ENCODE measurements at places on chromosomes 6 and 20.

GRCh38 chr6:5619249-5619648 lies 357.9 kb downstream of the FARS2 start:
- DNase-seq, result peak; percentile 26

- no peak for DNase-seq
Observed at GRCh38 chr20:1166948-1167720, 17.6 kb downstream of the TMEM74B start.

DNA sequence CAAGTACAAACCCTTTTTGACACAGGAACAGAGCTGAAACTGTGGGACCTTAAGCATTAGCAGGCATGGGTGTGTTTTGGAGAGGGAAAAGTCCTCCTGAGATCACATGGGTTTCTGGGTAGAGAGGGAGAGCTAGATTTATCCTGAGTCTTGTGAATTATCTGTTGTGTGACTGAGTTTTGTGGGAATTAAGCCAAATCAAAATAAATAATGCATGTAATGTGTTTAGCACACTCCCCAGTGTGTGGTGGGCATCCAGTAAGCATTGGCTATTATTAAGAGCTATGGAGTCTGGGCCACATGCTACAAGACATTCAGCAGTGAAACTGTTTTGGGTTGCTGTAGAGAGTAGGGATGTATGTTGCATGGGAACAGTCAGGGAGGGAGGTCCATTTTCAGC lies 75.3 kb upstream of the JAG1 start:
- no peak for DNase-seq

DNA sequence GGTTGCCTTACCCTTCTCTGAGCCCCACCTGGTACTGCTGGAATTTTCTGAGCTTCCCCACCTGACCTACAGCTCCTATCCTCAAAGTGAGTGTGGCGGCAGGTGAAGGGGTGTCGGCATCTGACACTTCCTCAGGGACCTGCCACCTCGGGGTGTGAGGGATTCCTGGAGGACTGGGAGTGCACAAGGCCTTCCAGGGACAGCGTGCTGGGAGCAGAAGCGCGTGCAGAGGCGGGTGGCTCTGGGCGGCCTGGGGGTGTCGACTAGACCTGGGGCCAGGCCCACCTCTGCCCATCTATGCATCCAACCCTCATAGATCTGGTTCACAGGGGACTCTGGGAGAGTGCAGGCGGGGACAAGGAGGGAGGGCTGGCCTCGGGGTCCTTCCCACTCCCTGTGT lies 7.8 kb downstream of the DLGAP4 start:
- no peak for DNase-seq

DNA sequence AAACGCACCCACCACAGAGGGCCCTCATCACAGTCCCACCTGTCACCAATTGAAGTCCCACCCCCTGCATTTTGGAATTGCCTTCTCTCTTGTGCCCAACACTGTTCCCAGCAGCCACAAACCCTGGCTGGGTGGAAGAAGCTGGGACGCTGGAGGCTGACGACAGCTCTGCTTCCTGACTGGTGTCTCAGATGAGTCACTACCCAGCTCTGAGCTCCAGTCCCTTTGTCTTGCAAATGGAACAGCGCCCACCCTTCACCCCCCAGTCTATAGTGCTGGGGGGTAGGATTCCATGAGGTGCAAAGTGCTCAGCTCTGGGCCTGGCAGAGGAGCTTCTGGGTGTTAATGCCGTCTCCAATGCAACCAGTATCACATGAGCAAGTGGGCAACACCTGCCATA lies 85.3 kb downstream of the DLGAP4 start:
- DNase-seq, result no peak

GRCh38 chr20:21569586-21569985 lies 55.7 kb upstream of the NKX2-2 start:
- DNase-seq, result no peak

DNA sequence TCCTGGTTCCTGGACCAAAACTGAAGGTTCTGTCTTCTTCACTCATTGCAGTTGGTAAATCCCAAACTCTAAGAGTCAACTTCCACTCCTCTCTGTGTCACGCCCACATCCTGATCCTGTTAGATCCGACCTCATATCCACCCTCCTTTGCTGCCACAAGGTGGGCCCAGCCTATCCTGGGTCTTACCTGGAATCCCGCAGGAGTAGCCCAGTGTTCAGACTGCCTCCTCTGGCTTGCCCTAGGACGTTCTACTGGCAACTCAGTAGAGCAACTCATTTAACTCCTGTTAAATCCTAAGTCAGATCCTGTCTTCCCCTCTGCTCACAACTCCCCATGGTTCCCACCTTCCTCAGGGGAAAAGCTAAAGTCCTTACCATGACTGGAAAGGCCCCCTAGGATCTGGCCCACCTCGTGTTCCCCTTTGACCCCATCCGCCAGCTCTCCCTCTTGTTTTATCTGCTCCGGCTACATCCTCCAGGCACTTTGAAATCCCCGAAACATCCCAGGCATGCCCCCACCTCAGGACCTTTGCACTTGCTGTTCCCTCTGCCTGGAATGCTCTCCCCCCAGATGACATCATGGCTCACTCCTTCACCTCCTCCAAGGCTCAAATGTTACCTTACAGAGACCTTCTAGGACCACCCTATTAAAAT lies 43.9 kb downstream of the TFEB start:
- DNase-seq, result no peak

DNA sequence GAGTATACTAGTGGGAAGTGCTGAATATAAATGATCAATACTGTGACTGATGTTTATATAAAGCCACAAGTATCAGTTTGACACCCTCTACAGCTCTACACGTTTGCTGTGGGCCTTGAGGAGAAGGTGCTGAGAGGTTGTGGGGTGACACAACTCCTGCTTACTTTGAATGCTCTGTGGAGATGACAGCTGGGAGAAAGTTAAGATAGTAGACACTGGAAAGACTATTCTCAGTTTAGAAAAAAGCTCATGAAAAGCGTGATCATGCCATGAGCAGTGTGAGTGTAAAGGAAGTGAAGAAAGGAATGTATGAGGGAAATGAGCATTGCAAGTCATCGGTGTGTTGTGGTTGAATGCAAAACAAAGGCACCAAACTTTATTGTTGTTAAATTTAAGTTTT lies 215.8 kb downstream of the UTRN start:
- DNase-seq, result no peak

DNA sequence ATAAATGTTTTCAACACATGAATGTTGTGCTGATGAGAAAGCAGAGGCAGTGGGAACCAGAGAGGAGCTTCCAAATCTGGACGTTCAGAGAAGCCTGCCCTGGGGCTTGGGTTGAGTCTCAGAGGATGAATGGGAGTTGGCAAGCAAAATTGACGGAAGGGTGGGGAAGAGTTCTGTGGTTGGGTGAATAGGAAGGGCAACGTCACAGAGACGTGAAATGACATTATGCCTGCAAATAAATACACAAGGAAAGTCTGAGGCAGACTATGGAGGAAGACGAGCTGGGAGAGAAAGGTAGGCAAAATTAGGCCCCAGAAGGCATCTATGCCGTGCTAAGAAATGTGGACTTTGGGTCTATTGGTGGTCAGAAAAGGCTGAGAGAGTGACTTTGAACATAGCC lies 25.2 kb upstream of the SGK1 start:
- DNase-seq, result no peak

DNA sequence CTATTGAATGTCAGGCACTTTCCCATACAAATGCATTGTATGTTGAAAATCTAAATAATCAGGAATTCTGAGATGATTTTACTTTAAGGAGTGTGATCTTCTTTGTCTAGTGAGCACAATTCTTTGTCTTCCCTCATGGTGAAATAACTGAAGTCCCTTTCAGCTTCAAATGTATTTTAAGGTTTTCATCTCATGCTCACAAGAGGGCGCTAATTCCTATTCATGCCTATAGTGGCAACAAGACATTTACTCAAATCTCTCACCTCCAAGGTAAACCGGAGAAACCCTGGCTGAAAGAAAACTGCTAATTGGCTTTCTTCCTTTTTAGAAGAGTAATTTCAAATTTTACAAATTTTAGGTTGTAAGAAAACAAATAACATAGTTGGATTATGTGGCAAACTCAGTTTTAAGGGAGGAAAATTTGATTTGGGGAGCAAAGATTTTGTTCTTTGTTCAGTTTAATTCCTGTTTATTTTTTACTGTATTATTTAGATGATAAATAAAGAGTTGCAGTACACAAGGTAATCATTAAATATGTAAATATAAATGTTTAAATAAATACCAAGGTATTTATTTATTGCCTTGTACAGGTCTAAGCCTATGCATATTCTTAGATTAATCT lies 69.1 kb downstream of the SLC35F1 start:
- DNase-seq, result no peak

GRCh38 chr20:25053255-25054031 lies 4.5 kb downstream of the ACSS1 start:
- no peak for DNase-seq

GRCh38 chr6:57127763-57128162 lies 37.8 kb downstream of the ZNF451 start:
- no peak for DNase-seq

Data from activated CD4-positive, CD25-positive, alpha-beta regulatory T cell (primary cell).